Neural crest cell (in vitro differentiated cells): ENCODE measurements at places on chromosomes 3 and 15. TPM values are rescaled to one million over a fixed set of nuclear protein-coding genes. Genes with fewer than 3 reads are reported as not detected.

GRCh38 chr15:64875641-64876223 lies 34.0 kb downstream of the PLEKHO2 start:
- DNase-seq: no peak
- no peaks in the 10 kb centered on the region for H3K36me3 ChIP-seq

The ACKR2 gene
- 0.20 and 0.56 TPM in 2 replicates for total RNA-seq

DNA sequence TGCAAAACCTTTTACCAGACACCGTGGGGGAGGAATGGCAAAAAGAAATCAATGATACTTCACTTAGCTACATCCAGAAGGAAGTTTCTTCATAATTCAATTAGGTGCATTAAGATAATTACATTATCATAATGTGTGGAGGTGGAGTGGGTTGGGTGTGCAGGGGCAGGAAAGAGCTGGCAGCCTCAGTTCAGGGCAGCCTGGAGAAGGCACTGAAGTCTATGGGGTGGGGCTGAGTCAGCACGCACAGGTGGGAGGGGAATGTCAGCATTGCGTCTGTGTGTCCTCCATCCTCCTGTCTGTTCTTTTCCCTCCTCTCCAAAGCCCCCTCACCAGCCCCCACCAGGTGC lies 278.8 kb downstream of the GABRG3 start:
- H3K27me3 ChIP-seq: no peaks in the 10 kb centered on the region
- DNase-seq: no peak
- H3K27ac ChIP-seq: peak overlapping the region; percentile 78
- H3K4me1 ChIP-seq: peaks cover 4% of the 10 kb centered on the region

The AGTR1 gene
- 2.1 and 2.3 TPM in 2 replicates for total RNA-seq

GRCh38 chr15:64586984-64587383 lies 126.6 kb downstream of the ZNF609 start:
- H3K36me3 ChIP-seq: peaks cover 11% of the 10 kb centered on the region
- H3K4me3 ChIP-seq: no peak overlapping the region
- DNase-seq: no peak
- peak overlapping the region; percentile 9 for H3K27ac ChIP-seq
- peaks cover 33% of the 10 kb centered on the region for H3K4me1 ChIP-seq

GRCh38 chr3:143016321-143016972 lies 15.1 kb downstream of the U2SURP start:
- H3K27ac ChIP-seq: no peak overlapping the region
- H3K36me3 ChIP-seq: peaks cover 19% of the 10 kb centered on the region
- no peaks in the 10 kb centered on the region for H3K27me3 ChIP-seq
- no peak overlapping the region for H3K4me3 ChIP-seq
- no peak for DNase-seq

The CMTM7 gene
- total RNA-seq: 37.4 and 38.0 TPM in 2 replicates

The GCSAM gene
- not detected in 2 replicates for total RNA-seq

DNA sequence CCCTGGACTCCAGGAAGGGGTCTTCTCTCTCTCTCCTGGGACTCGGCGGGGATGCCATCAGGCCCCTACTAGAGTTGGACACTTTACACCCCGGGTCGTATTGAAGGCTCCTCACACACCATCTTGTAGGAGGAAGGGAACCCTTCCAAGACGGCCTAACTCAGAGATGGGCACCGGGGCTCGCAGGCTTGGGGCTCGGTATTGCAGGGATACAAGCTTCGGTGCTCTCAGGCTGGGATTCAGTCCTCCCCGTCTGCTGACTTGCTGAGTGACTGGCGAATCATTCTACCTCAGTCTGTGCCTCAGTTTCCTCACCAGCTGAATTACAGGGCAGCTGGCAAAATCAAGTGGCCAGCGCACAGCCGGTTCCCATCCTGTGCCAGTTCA lies 419 bp upstream of the CALML4 start:
- H3K36me3 ChIP-seq: no peaks in the 10 kb centered on the region
- H3K4me3 ChIP-seq: no peak overlapping the region
- H3K27me3 ChIP-seq: no peaks in the 10 kb centered on the region
- H3K27ac ChIP-seq: no peak overlapping the region
- peaks cover 12% of the 10 kb centered on the region for H3K4me1 ChIP-seq

DNA sequence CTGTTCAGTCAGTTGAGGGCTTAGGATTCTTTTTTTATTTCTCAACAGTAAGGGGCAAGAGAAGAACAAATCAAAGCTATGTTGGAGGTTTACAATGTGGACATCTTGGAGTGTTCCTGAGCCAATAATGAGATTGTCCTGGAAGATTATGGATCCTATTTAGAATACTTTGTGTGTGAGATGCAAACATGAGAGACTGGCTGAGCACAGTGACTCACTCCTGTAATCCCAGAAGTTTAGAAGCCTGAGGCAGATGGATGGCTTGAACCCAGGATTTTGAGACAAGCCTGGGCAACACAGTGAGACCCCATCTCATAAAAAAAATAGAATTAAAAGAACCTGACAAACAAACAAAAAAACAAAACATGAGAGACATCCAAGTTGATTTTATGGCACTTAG lies 351.6 kb downstream of the GAP43 start:
- no peak for DNase-seq
- no peaks in the 10 kb centered on the region for H3K27me3 ChIP-seq
- H3K27ac ChIP-seq: no peak overlapping the region
- no peak overlapping the region for H3K4me3 ChIP-seq
- H3K36me3 ChIP-seq: no peaks in the 10 kb centered on the region
- no peaks in the 10 kb centered on the region for H3K4me1 ChIP-seq

The CMTM8 gene
- total RNA-seq: 4.4 TPM in 2 replicates

The CLRN1 gene
- total RNA-seq: not detected in 2 replicates

The EEF1AKMT4 gene
- 3.4 and 3.9 TPM in 2 replicates for total RNA-seq

The DTX3L gene
- total RNA-seq: 4.9 and 6.3 TPM in 2 replicates

DNA sequence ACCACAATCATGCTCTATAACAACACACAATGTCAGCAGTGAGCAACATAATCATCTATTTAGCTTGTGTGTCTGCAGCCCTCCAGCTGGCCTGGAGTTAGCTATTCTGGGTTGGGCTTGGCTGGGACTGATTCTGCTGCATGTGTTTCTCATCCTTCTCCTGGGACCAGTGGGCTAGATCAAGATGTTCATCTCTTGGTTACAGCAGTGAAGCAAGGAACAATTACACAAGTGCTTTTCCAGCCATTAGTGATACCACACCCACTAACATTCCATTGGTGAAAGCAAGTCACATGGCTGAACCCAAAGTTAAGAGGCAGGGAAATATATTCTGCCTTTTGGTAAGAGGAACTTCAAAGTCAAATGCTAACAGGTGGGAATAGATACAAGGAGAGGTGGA lies 14.6 kb downstream of the NUDT16 start:
- no peaks in the 10 kb centered on the region for H3K4me1 ChIP-seq
- no peaks in the 10 kb centered on the region for H3K36me3 ChIP-seq
- H3K27ac ChIP-seq: no peak overlapping the region
- no peak overlapping the region for H3K4me3 ChIP-seq
- H3K27me3 ChIP-seq: no peaks in the 10 kb centered on the region

The ALDH1A2 gene
- 0.91 and 1.7 TPM in 2 replicates for total RNA-seq

- no peaks in the 10 kb centered on the region for H3K36me3 ChIP-seq
- H3K27me3 ChIP-seq: no peaks in the 10 kb centered on the region
- H3K4me3 ChIP-seq: no peak overlapping the region
- no peak overlapping the region for H3K27ac ChIP-seq
- H3K4me1 ChIP-seq: no peaks in the 10 kb centered on the region
Observed at GRCh38 chr3:142828703-142829305, 60.1 kb downstream of the PCOLCE2 start.

GRCh38 chr15:82570721-82571508 lies 30.7 kb upstream of the RPS17 start:
- peaks cover 22% of the 10 kb centered on the region for H3K27me3 ChIP-seq
- H3K27ac ChIP-seq: no peak overlapping the region
- DNase-seq: no peak
- H3K4me1 ChIP-seq: peaks cover 16% of the 10 kb centered on the region
- H3K4me3 ChIP-seq: no peak overlapping the region

The ZDHHC23 gene
- 0.28 and 0.34 TPM in 2 replicates for total RNA-seq

GRCh38 chr3:181054538-181054937 lies 65.0 kb upstream of the DNAJC19 start:
- DNase-seq: no peak
- H3K4me3 ChIP-seq: no peak overlapping the region
- no peaks in the 10 kb centered on the region for H3K36me3 ChIP-seq

- no peak overlapping the region for H3K4me3 ChIP-seq
- peaks cover 24% of the 10 kb centered on the region for H3K36me3 ChIP-seq
- peaks cover 12% of the 10 kb centered on the region for H3K4me1 ChIP-seq
- H3K27me3 ChIP-seq: no peaks in the 10 kb centered on the region
- DNase-seq: no peak
- H3K27ac ChIP-seq: no peak overlapping the region
Observed at GRCh38 chr3:119990888-119991287, 103.4 kb downstream of the GSK3B start.

DNA sequence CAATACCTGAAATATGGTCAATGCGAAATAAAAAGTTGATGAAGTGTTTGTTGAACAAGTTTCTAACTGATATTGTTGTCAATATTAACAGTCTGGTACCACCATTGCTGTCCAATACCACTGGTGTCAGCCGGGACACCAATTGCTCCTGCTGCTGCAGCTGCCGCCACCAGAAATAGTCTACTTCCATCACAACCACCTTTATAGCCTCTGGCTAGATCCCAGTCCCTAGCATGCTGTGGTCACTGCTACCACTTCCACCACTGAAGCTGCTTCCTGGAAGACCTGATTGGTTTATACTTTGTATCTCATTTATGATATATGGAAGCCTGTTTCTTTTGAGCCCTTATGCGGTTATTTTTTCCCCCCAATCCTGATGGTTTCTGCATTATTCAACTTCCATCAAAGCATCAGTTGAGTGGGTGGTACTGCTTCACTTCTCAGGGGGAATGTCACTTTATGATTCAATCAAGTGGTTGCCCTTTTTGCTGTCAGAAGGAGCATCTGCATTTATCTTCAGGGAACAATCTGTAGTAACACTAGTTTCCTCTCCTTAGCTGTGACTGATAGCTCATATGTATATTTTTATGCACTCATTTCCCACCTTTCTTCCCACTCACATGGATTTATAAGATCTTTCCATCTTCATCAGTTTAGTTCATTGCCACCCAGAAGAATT lies 11.7 kb downstream of the LNP1 start:
- peaks cover 35% of the 10 kb centered on the region for H3K36me3 ChIP-seq
- no peaks in the 10 kb centered on the region for H3K4me1 ChIP-seq
- H3K27ac ChIP-seq: no peak overlapping the region
- H3K27me3 ChIP-seq: no peaks in the 10 kb centered on the region
- DNase-seq: no peak

GRCh38 chr3:25349828-25350724 lies 78.0 kb upstream of the RARB start:
- H3K27me3 ChIP-seq: no peaks in the 10 kb centered on the region
- peaks cover 15% of the 10 kb centered on the region for H3K4me1 ChIP-seq
- H3K4me3 ChIP-seq: no peak overlapping the region
- H3K27ac ChIP-seq: no peak overlapping the region
- no peak for DNase-seq

DNA sequence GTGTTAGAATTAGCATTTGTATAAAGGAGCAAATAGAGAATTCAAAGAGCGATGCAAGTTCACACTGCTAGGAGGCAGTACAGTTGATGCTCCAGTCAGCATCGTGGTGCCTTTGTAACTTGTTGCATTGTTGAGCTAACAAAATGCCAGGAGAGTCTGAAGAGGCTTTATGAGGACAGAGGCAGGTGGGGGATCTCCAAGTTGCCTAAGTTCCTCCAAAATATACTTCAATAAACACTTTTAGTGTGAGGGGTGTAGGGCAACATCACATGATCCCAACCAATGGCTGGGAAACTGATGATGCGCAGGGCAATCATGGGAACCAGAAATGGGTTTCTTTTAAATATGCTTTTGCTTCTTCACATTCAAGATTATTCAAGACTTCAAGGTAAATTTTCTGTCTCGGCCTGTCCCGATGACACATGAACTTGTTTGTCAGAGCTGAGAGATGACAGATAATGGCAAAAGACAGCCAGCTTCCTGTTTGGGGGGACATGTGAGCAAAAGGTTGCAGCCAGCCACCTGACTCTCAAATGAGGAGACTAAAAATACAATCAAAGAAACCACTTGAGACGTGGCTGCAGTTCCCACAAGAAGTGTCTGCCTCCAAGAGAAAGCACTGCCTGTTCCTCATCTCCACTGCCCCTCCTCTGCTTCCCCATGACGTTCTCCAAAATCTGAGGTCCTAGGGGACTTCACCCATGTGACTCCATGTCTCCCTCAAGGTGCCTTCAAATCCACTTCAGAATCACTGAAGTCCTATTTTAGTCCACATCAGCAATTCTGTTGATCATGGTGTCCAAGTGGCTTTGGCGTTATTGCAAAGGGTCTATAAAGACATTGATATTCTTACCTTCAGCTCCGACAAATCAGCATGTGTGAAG lies 39.3 kb downstream of the KLHL6 start:
- no peaks in the 10 kb centered on the region for H3K27me3 ChIP-seq
- no peak for DNase-seq
- no peaks in the 10 kb centered on the region for H3K36me3 ChIP-seq
- no peak overlapping the region for H3K4me3 ChIP-seq
- no peak overlapping the region for H3K27ac ChIP-seq

The PIGX gene
- 36.2 and 37.8 TPM in 2 replicates for total RNA-seq

DNA sequence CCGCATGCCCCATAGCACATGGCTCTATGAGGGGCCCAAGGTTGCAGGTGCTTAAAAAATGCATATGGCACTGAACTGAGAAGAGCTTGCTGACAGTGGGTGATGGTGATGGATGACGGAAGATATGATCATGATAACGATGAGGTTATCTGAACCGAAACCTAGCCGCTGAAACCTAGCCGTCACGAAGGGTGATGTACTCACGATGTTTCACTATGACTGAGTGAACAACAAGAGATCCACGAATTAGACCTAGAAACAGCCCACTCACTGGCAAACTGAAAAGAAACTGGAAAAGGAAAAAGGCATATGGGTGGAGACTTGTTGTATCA lies 57.6 kb upstream of the BCL6 start:
- no peak overlapping the region for H3K27ac ChIP-seq
- H3K4me1 ChIP-seq: no peaks in the 10 kb centered on the region
- no peak overlapping the region for H3K4me3 ChIP-seq
- no peak for DNase-seq
- no peaks in the 10 kb centered on the region for H3K36me3 ChIP-seq

- no peaks in the 10 kb centered on the region for H3K27me3 ChIP-seq
- H3K27ac ChIP-seq: peak overlapping the region; percentile 10
- DNase-seq: no peak
- no peak overlapping the region for H3K4me3 ChIP-seq
- H3K4me1 ChIP-seq: peaks cover 26% of the 10 kb centered on the region
Observed at GRCh38 chr3:177102553-177102952, 94.7 kb downstream of the TBL1XR1 start.

- H3K36me3 ChIP-seq: no peaks in the 10 kb centered on the region
- no peaks in the 10 kb centered on the region for H3K27me3 ChIP-seq
- H3K4me3 ChIP-seq: peak overlapping the region; percentile 56
- H3K27ac ChIP-seq: no peak overlapping the region
Observed at GRCh38 chr3:43618142-43618541, 3.7 kb downstream of the ANO10 start.

The RASA2 gene
- total RNA-seq: 19.2 and 21.4 TPM in 2 replicates

The SLC28A1 gene
- not detected in 2 replicates for total RNA-seq

DNA sequence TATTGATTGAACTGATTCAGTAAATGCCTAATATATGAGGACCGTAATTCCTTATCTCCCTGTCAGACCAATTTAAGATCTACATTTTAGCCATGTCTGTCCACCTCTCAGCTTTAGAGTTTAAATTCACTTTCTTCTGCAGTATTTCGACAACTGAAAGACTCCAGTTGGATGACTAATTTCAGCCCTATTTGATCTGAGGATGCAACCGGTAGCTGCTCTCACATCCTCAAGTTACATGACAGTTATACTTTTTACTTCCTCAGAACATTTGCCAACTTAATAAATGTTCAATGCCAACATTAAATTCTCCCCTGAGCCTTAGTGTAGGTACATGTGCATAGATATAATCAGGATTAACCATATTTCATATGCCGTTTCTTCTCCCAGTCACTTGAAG lies 2.5 kb upstream of the HHLA2 start:
- no peak overlapping the region for H3K4me3 ChIP-seq
- H3K27ac ChIP-seq: no peak overlapping the region
- DNase-seq: no peak
- no peaks in the 10 kb centered on the region for H3K27me3 ChIP-seq

The ADAMTS17 gene
- total RNA-seq: 1.3 and 2.3 TPM in 2 replicates
